ENCODE measurements at places on chromosomes 3 and 15. TPM values are rescaled to one million over a fixed set of nuclear protein-coding genes. Genes with fewer than 3 reads are reported as not detected.
A peak's percentile ranks its signal among the peaks of the same experiment; 100 is the strongest.

The MYL3 gene
- total RNA-seq = 0.32 TPM

The CPN2 gene
- total RNA-seq = not detected

The ABI3BP gene
- 47.0 TPM for total RNA-seq

The ECE2 gene
- total RNA-seq = 2.2 TPM

DNA sequence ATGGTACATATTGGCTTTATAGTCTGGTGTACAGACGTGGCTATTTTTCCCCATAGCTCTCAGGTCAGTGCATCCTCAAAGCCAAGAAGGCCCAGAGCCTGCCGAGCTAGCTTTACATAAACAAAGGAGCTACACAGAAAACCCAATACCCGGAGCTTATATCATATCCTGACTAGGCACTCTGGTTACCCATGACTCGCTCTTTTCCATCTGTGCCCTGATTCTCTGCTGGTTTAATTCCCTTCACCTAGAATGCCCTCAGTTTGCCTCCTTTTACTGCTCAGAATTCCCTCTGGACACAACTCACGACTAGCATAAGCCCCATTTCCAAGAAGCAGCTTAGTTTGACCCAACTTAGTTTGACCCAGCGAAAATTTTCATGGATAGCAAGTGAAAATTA lies 110.8 kb downstream of the TIGIT start:
- no peak for DNase-seq

GRCh38 chr3:120300971-120301370 lies 15.9 kb upstream of the GPR156 start:
- no peak for DNase-seq

DNA sequence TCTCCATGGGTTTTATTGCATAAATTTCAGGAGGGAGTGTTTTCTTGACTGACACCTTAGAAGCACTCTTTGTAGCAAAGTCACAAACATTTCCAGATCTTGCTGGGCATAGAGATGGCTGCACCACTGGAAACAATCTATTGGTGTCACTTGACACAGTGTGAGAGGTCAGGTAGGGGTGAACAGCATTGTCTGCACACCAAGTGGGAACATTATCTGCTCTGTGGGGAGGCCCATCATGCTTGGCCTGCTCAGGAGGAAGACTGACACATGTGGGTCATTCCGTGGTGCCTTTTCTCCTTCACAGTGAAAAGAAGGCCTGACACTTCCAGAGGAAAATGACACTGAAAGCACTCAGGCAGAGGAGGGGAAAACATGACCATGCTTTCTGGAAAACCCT lies 149.9 kb upstream of the GALNT15 start:
- no peak for DNase-seq

DNA sequence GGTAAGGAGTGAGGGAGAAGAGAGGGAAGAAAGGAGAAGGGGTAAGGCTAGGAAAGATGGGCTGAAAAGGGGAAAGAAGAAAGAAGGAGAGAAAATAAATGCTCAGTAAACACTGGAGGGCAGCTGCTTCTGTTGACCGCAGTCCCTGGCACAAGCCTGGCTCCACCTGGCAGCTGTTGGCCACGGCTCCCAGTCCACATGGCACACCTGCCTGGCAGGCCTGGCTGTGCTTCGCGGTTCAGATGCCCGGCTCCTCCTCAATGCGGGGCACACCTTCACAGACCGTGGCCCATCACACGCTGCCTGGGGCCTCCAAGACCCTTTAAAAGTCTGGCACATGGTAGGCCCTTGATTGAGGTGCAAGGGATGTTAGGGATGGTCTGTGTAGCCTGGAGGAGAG lies 516.8 kb upstream of the PROK2 start:
- peak; percentile 49 for DNase-seq

GRCh38 chr3:71494212-71494611 lies 89.3 kb downstream of the FOXP1 start:
- no peak for DNase-seq

GRCh38 chr3:174110761-174111160 lies 713.2 kb downstream of the NLGN1 start:
- no peak for DNase-seq

DNA sequence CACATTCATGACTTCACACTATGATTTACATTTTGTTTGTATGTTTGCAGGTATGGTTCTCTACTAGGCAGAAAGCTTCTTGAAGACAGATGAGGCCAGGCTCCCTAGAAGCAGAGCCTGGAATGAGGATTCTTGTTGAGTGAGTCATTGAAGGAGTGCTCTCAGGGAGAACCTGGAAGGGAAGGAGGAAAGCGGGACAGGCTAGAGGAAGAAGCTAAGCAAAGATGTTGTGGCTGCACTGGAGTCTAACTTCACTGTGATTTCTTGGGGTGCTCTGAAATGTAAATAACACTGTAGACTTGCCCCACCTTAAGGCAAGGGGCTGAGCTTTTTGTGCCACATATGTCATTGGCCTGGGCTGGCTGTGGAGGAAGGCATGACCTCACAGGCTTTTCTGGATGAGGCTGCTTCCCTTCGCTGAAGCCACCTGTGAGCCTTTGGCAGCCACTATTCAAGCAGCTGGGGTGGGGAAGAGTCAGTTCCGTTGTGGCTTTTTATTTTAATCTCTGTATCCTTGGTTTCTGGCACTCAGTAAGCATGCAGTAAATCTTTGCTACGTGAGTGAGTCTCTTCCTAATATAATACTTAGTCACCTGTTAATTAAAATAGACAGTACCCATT lies 307.3 kb downstream of the SV2B start:
- no peak for DNase-seq

GRCh38 chr3:115977866-115978265 lies 354.6 kb downstream of the GAP43 start:
- no peak for DNase-seq

DNA sequence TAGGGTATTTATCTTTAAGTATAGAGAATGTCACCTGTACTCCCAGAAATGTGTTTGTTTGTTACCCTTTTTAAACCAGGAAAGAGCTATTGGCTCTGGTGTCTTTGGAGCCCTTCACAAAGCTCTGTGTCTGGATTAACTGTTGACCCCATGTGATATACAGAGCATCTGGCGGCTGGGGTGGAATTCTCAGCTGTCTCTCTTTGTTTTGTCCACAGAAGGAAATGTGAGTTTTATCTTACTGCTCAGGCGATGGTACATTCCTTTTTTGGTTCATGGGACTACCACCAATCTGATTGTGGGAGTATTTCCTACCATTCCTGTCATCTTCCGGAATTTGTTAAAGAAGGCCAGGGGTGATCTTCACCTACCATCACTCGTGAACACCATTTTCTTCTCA lies 120.3 kb downstream of the AKAP13 start:
- no peak for DNase-seq

GRCh38 chr3:155241579-155241978 lies 51.9 kb downstream of the STRIT1 start:
- DNase-seq = no peak

DNA sequence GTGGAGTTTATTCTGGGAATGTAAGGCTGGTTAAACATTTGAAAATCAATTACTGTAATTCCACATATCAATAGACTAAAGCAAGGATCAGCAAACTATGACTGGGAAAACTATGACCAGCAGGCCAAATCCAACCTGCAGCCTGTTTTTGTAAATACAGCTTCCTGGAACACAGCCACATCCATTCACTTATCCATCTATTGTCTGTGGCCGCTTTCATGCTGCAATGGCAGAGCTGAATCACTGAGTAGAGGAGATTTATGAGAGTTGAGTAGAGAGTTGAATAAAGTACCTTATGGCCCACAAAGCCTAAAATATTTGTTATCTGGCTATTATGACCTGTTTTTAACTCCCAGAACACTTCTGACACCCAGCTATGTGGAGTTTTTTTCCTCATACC lies 12.2 kb downstream of the MYLK start:
- no peak for DNase-seq

DNA sequence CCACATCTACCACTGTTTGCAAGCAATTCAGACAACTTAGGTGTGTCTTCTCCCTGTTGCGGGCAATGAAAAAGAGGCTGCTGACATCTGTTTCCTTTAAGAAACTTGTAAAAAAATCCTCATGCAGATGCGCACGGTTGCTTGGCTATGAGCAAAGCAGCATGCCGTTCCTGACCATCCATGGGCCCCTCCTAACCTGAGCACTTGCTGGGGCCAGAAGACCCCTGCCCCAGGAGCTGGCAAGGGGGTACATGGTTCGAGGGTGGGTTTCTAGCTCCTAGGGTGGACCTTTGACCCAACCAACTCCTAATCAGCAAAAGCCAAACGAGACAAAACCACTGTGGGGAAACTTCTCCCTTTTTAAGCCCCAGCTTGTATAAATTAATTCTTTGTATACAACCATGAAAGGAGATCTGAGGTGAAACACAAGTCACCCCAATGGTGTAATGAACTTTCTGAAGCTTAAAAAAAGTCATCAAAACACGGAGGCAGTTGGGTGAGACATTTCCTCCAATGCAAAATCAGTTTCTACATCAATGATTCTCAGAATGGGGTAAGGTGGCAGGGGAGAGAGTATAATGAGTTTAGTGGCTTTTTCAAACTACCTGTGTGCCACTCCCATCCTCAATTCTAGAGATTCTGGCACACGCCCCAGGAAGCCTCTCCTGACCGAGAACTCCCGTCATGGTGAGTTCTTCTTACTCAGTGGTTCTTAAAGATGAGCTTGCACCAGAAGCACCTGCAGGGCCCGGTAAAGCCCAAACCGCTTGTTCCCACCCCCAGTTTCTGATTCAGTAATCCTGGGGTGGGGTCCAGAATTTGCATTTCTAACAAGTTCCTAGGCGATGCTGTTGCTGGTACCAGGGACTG lies 44.1 kb downstream of the CPN2 start:
- no peak for DNase-seq

- DNase-seq = no peak
Measured at GRCh38 chr15:40130799-40131502, 22.3 kb upstream of the BMF start.
